ENCODE measurements at places on chromosomes 16 and 17.

- DNase-seq: no peak
Measured at GRCh38 chr17:38691154-38691553, 13.9 kb upstream of the MLLT6 start.

DNA sequence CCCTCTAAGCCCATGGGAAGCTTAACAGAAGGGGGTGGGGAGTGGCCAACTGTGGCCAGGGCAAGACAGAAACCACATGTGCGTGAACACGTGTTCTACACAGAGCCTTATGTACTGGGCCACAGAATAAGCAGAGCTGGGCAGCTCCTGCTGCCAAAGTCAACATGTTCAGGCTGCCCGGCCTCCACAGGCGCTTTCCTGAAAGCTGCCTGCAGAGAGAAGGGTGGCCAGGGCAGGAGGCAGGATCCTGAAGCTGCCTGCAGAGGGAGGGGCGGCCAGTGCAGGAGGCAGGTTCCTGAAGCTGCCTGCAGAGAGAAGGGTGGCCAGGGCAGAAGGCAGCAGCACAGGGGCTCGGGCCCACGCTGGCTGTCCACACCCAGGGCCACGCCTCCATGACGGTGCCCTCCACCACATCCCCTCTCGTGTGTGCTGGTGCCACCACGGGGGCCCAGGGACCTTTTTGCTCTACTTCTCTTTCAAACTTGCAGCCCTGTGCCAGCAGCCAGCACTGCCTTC lies 79.5 kb downstream of the ANKRD11 start:
- no peak for DNase-seq

- DNase-seq: no peak
Measured at GRCh38 chr17:73986641-73987177, 216.8 kb upstream of the RPL38 start.

DNA sequence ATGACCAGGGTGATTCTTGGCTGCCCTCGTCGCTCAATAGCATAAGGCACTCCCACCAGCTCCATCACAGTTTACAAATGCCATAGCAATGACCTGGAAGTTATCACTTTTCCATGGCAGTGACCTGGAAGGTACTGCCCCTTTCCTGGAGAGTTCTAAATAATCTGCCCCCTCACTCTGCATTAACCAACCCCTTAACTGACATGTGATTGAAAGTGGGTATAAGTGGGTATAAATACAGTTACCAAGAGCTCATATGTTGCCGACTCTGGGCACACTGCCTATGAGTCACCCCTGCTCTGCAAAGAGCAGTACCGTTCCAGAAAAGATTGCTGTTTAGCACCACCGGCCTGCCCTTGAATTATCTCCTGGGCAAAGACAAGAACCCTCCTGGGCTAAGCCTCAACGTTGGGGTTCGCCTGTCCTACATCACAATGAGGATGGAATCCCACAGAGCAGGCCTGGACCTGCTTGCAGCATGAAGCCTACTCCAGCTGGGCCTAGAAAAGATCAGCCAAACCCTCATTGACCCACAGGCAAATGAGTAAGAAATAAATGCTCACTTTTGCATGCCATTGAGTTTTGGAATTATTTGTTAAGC lies 95.2 kb upstream of the SEC14L1 start:
- DNase-seq: no peak

DNA sequence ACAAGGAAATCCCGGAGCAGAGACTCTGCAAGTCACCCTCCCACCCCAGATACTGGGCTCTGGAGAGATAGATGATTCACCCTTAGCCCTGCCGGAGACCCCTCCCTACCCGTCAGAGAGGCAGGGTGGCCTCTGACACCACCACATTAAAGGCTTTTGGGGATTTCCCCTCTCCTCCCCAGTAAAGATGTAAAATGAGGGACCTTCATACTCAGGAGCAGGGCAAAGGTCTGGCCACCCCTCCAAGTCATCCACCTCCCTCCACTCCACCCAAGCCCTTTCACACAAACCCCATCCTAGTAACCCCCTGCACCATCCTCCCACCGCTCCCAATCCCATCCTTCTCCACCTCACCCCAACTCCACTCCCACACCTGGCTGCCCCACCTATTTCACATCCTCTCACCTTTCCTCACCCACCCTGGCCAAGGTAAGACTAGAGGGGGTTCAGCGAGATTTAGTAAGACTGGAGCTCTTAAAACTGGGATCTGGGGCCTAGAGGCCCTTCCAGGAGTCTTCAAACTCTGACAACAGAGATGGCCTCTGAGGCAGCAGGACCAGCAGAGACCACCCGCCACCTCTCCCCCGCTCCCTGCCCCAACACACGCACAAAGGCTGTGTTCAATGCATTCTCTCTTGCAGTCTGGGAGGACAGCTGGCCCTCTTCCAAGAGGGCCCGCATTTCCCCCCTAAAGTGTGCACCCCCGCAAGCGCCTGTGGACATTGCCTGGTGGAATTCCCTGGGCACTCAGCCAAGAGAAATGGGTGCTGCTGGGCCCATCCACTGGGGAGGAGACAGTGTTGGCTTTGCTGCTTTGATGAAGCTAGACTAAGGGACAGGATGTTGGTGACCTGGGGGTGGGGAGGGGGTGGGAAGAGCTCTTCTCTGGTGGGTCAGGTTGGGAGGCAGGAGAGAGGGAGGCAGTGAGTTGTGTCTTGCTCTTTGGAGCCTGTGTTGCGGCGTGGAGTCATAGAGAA lies 1.1 kb downstream of the ABAT start:
- DNase-seq: no peak

- no peak for DNase-seq
Measured at GRCh38 chr17:64413513-64413912, 22.9 kb upstream of the PECAM1 start.

All from RWPE2 (cell line).